ENCODE measurements at places on chromosomes 2 and 18. TPM values are rescaled to one million over a fixed set of nuclear protein-coding genes. Genes with fewer than 3 reads are reported as not detected.

DNA sequence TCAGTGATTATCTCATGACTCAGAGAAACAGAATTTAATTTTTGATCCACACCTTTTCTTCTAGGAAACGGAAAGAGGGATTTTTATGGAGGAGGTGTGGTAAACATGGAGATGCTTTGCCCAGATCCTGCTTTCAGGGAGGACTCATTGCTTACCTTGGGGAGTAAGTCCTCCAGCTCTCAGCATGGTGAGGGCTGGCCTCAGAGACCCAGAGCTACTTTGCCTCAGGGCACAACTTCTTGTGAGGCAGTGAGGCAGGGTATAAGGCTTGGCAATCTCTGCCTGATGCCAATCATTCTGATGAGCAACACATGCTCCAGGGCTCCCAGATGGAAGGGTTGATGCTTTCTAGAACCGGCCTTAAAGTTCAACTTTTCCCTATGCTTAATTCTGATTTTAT is 189.9 kb upstream of the DCC start:
- ATAC-seq, result no peak

Gene WDR7
- total RNA-seq, result 36.3 TPM

Gene PLCD4
- total RNA-seq, result 18.8 TPM

Gene RND3
- total RNA-seq, result 105 TPM

GRCh38 chr2:29632018-29632417 is 289.4 kb downstream of the ALK start:
- ATAC-seq, result no peak

DNA sequence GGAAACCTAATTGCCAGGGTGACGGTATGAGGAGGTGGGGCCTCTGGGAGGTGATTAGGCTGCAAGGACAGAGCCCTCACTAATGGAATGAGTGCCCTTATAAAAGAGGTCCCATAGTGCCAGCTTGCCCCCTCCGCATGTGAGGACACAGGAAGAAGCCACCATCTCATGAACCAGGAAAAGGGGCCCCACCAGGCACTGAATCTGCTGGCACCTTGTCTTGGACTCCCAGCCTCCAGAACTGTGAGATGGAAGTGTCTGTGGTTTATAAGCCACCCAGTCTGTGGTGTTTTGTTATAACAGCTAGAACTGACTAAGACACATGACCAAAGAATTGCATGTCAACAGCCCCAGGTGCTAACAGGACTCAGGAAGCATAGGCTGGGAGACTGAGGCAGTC is 214.3 kb downstream of the MGAT5 start:
- ATAC-seq, result no peak

Gene RASGRP3
- total RNA-seq, result 2.6 TPM

DNA sequence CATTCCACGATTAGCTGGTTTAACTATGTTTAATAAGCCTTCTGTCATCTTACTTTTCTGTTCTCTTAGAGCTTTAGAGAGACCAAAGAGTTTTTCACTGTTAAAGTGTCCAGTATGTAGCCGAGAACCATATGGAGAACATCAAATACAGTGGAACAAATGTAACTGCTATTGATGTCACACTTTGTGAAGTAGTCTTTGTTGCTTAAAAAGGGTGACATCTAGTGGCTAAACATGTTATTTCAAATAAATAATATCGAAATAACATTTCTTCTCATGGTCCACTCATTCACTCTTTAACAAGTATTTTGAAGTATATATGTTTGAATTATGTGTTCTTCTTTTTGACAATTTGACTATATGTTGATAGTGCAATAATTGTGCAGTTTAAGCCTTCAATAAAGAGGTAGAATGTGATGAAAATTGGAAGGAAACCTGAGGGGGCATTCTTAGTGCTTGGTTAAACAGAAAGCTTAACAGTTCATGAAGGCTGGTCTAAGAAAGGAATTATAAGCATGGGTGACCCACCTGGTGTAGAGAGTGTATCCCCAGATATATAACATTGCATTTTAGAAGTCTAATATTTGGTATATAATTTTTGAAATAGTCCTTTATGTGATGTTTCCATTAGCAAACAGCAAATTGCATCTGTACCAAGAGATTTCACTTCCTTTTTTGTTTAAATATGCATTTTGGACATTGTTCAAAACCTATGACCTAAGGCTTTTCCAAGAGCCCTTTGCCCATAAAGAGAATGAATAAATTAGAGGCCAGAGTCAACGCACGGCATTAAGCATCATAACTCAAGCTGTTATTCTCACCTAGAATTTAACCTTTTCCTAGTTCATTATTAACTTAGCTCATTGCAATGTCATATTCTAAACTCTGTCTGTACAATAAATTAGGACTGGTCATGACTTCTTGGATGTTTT is 112.1 kb downstream of the KYNU start:
- ATAC-seq, result no peak

GRCh38 chr2:224165901-224166319 is 126.8 kb upstream of the SERPINE2 start:
- ATAC-seq, result no peak

Gene ZNF396
- total RNA-seq, result 2.9 TPM
